Gastroesophageal sphincter (tissue), 4 donors: ENCODE measurements at places on chromosomes 16 and 17. TPM values are rescaled to one million over a fixed set of nuclear protein-coding genes. Genes with fewer than 3 reads are reported as not detected.

DNA sequence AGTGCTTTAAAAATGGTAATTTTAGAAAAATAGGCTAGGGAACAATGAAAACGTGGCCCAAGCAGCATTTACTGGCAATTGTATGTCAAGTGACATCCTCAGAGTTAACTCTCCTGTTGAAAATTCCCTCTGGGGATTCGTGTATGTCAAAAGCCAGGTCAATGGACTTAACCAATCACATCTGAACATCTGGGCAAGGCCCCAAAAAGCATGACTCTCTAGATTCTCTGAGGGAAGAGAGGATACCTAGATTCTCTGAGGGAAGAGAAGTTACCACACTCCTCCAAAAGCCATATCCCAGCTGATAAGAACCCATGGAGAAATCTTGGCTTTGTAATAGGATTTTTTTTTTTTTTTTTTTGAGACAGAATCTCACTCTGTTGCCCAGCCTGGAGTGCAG, 23.5 kb downstream of the NFE2L1 start:
- no peak for ATAC-seq

DNA sequence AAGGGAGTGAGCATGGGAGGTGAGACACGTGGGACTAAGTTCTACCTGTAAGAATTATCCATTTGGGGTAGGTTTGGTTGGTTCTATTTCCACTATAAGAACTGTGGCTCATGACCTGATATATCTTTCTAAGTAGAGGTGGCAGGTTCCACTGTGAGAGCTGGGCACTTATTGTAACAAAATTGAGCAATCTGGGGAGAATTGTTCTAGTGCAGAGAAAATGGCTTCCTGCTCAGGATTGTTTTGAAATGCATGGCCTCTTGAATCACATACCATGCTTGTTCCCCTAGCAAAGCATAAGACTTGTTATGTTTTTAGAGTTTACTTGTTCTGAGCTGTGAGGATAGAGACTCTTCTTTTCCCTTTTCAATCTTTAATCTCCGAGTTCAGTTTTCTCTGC, 125.9 kb downstream of the MAP2K6 start:
- no peak for ATAC-seq

DNA sequence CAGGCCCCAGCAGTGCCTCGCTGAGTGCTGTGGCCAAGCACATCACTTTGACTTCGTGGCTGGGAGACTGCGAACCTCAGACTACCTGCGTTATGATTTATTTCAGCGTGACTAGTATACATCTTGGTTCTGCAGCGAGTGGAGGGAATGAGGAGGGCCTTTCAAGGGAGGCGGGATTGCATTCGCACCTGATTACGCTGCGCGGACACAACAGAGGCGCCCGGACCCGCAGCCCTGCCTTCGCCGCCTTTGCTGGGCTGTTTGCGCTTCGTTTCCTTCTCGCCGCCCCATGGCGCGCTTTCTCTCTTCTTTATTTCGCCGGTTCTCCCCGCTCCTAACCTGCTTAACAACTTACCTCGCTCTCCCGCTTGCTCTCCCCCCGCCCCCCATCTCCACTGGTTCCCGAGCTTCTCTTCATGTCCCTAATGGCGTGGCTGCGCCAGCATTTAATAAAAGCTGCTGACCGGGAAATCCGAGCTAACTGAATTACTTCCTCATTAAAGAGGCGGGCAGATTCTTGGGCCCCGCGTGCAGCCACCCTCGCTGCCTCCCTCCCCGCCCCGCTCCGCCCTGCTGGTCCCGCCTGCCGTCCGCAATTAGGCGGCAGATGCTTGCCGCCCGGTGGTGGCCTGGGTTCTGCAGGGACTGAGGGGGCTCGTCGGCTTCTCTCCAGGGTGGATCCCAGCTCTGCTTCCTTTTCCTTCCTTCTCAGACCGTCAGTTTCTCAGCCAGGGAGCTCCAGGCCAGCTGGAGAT, 257.6 kb upstream of the SDK2 start:
- ATAC-seq = no peak

The KRTAP17-1 gene
- total RNA-seq = not detected

DNA sequence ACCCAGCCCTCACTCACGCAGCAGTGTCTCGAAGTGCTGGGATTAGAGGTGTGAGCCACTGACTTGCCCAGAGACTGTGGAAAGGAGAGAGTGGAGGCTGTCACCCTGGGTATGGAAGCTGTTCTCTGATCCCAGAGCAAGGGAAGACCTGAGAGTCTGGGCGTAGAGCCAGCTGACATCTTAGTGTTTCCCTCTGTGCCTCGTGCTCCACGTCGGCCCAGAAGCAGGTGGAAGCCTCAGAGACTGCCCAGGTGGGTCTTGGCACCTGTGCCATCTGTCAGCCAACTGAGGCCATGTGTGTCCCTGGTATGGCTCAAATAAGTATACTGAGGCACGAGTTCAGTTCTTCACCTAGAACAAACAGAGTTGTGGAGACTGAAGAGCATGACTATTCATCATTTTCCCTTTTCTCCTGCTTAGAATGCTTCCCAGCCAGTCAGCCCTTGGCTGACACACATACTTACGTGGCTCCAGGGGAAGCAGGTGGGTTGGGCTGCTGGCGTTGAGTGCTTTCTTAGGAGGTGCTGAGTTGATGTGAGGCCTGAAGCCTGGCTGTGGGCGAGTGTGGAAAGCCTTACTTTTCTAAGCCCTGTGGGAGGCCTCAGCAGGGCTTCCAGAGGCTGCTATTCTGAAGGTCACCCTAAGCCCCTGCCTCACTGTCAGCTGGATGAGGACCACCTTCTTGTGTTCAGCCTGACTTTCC, 8.1 kb downstream of the CTRL start:
- no peak for ATAC-seq

DNA sequence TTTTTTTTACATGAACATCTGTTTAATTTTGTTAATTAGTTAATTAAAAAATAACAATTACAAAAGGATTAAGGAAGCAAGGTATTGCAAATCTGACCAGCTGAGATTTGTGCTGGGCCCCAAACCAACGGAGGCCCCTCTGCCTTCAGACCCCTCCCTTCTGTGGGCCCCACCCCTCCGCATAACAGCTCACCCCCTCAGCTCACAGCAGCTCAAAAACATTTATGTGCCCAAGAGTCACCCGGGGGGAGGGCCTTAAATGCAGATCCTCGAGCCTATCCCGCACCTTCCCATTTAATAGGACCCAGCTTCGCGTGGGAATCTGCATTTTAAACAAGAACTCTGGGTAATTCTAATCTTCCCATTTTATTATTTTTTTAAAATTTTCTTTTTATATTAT, 75.0 kb downstream of the MGAT5B start:
- no peak for ATAC-seq

The FSCN2 gene
- 0.94 TPM for total RNA-seq

- no peak for ATAC-seq
Observed at GRCh38 chr17:77901481-77901880, 57.0 kb upstream of the TNRC6C start.

The NPTX1 gene
- total RNA-seq = 1.2 TPM

- no peak for ATAC-seq
Observed at GRCh38 chr16:47939680-47940079, 216.1 kb downstream of the ABCC12 start.

DNA sequence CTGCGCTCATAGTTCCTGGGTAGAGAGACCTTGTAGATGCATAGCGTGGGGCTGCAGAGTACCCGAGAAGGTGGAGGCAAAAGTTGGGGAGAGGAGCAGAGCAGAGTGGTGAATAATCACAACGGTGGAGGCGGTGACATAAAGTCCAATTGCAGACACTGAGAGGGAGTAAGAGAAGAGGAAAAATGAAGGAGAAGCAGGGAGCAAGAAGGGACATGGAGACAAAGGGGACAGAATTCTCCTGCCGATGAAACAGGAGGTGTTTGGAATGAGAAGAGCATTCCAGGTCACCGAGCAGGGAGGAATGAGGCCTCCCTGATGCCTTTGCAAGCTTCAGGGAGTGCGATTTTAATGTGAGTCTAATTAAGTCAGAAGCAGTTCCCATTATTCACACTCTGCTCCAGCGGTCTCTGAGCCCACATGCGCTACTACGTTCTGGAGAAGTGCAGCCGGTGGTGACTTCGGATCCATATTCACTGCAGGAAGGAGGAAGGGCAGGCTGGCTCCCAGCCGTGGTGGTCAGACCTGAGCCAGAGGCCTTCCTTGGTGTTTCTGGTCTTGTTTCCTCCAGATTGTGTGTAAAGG, 108.0 kb upstream of the DNAH9 start:
- ATAC-seq = no peak

GRCh38 chr16:73289232-73289631, 241.3 kb upstream of the ZFHX3 start:
- ATAC-seq = no peak

DNA sequence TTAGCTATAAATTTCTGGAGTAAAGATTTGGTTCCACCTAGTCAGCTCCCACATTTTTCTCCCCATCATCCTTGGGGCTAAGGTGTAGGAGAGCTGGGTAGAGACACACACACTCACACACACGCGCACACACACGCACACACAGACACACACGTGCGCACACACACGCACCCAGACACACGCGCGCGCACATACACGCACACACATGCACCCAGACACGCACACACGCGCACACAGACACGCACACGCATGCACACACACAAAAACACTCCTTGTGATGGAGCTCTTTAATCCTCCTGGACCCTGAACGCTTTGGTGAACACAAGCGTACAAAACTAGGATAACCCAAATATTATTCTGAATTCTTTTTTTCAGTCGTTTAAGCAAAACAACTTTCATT, 253.6 kb downstream of the C16orf95 start:
- no peak for ATAC-seq

DNA sequence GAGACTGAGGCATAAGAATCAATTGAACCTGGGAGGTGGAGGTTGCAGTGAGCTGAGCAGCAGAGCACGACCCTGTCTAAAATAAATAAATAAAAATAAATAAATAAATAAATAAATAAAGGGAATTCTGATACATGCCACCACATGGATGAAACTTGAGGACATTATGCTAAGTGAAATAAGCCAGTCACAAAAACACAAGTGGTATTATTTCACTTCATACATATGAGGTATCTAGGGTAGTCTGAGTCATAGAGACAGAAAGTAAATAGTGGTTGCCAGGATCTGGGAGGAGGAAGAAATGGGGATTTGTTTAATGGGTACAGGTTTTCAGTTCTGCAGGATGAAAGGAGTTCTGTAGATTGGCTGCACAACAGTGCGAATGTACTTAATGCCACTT, 16.3 kb downstream of the PIPOX start:
- ATAC-seq = no peak

DNA sequence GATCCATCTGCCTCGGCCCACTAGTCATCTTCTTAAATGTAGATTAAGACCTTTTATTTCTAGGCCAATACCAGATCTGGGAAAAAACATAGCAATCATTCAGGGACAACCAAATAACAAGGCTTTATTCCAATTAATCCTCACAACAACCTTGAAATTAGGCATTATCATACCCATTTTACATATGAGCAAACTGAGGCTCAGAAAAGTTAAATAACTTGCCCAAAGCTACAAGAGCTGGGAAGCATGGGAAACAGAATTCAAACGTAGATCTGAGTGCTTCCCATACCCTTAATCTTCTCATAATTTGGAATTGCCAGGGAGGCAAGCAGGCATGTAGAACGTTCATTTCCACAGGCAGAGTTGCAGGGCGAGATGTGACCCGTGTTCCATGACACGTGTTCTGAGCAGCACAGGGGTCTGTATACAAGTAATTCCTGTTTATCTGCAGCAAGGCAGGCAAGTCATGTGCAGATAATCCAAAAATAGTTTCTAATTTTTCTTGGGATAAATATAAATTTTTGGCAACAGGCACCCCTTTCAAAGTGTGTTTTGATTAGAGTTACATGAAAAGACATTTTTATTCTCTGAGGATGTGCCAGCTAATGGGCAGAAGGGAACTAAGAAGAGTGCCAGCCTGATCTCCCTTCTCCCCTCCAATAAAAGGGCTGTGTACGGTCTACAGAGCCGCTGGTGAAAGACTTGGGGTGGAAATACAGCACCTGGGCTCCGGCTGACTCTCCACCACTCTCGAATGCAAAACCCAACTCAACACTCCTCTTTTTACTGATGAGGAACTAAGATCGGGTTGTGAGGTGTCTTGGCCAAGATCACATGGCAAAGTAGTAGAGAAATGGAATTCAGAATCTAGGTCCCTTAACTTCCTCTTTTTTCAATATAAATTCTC, 27.7 kb upstream of the MYOCD start:
- no peak for ATAC-seq

The MRM3 gene
- total RNA-seq = 20.5 TPM

- ATAC-seq = no peak
Observed at GRCh38 chr16:56862776-56863175, 2.2 kb upstream of the SLC12A3 start.

- no peak for ATAC-seq
Observed at GRCh38 chr17:80468242-80468641, 8.2 kb downstream of the NPTX1 start.

The NOD2 gene
- total RNA-seq = 1.4 TPM

The DOC2B gene
- total RNA-seq = 11.5 TPM

GRCh38 chr16:66581246-66581952, 2.1 kb downstream of the CMTM2 start:
- no peak for ATAC-seq

- ATAC-seq = no peak
Observed at GRCh38 chr16:88948781-88949490, 28.1 kb downstream of the CBFA2T3 start.

The TSPOAP1 gene
- 27.0 TPM for total RNA-seq
